Adrenal gland (tissue), 19 donors: ENCODE measurements at places on chromosomes 4 and X. TPM values are rescaled to one million over a fixed set of nuclear protein-coding genes. Genes with fewer than 3 reads are reported as not detected.

The NLGN4X gene
- 0.16 TPM for polyA plus RNA-seq

The NRK gene
- 14.6 TPM for polyA plus RNA-seq

The VSIG1 gene
- polyA plus RNA-seq, result 0.08 TPM

The GNRHR gene
- not detected for polyA plus RNA-seq

The KCND1 gene
- 0.82 TPM for polyA plus RNA-seq

The NPNT gene
- polyA plus RNA-seq, result 6.4 TPM

DNA sequence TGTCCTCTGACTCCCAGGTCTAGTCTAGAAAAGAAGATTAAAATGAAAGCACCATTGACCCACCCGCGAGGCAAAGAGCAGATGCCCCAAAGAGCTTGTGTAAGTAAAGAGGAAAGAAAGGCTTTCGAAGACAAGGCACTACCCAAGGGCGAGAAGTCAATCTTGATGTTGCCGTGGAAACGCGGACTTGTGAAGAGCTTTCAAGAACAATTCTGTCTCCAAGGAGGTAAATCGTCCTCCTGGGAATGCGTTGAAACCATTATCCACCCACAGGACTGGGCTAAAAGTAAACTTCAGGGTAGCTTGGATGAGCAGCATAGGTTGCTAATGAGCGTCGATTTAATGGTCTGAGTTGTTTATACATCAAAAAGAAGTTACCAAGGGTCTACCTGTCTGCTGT is 189.3 kb downstream of the DHRSX start:
- no peak for DNase-seq

DNA sequence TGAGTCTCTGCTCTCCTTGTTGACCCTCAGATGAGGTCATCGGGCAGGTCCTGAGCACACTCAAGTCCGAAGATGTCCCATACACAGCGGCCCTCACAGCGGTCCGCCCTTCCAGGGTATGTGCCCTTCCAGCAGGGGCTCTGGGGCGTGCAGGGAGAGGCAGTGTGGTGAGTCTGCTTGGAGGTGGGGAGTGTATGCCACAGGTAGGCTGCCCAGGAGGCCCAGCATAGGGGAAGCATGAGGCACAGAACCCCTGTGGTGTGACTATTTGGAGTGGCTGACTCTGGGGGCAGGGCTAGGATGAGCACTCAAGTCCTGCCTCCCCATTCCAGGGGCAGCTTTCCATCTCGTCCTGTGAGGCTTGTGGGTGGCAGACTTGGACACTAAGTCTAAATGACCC is 3.3 kb upstream of the GDI1 start:
- DNase-seq, result no peak

GRCh38 chr4:74625981-74626380 is 168.3 kb downstream of the BTC start:
- DNase-seq, result no peak

DNA sequence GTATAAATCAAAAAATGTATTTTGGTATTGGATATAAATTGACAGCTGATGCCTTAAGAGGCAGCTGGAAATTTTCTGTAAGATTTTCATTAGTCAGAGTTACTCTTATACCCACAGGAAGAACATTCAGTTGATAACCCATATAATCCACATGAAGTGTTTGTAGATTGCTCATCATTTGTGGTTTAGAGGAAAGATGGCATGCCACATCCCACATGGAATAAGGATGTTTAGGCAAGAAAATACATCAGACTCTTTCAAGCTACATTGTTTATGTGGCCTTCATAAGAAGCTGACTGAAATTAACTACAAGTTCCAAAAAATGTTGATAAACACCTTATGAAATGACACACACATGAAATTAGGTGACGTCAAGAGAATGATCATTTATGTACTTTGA is 56.6 kb downstream of the AREG start:
- DNase-seq, result no peak

GRCh38 chrX:41561045-41561444 is 113.9 kb downstream of the NYX start:
- peak; percentile 67 for DNase-seq

DNA sequence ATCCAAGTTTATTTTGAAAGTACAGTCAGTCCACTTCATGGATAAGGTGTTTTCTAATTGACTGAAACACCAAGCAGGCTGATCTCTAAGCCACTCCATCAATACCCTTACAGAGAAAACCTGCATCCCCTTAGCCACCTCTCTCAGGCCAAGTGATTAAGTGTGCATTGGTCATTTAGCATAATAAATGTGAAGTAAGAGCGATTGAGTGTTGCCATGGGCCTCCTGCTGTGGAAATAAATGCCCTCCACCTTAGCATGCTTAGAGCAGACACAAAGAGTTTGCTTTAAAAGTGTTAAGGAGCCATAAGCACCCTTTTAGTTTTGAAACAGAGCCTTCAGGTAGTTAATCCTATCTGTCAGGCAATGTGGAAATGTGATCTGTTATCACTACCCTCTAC is 386.5 kb downstream of the GPAT3 start:
- DNase-seq, result no peak

- DNase-seq, result no peak
Observed at GRCh38 chrX:94914235-94914634, 1240.2 kb downstream of the FAM133A start.

- DNase-seq, result peak; percentile 24
Observed at GRCh38 chr4:36244257-36245082, at the start of gene ARAP2. TSS of gene ARAP2 (minus strand) at chr4:36244514. CDS start at chr4:36229486, 15,028 bp downstream.

DNA sequence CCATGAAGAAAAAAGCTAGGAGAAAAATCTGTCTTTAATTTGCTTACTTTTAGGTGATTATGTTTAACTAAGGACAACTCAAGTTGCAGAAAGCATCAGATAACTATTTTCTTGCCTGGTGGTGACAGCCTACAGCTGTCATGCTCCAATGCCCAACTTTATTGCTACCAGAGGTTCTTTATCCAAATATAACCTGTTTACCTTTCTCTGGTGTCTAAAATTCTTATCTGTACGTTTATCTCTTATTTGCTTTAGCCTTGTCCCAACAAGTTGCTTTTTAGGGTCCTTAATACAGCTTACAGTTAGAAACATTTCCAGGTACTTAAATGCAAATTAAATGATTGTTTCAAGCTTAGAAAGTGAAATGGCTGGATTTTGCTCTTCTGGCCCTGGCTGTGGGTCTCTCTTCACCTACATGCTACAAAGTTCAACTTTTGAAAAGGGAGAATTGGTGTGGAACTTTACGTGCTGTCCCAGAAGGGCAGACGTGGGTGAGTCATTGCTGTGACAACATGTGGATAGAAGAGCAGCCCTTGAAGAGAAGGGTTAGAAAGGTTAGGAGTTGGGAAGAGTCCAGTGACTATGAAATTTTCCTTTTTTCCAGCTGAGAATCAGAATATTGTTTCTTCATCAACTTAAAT is 60.7 kb downstream of the HPGD start:
- DNase-seq, result no peak

DNA sequence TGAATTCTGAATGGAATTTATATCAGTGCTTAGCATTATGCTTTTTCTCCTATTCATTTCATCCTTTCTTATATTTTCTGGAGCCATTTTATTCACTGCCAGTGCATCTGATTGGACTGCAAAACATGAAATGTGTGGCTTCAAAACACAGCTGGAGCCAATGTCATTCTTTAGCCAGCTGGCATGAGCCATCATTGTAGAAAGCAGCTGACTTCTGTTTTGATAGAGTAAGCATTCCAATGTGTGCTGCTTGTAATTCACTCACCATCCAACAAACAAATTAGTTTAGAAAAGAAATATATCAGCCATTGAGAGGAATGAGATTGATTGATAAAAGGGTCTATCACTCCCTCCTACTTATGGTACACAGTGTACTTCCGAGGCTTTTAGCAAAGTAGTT is 2616.0 kb downstream of the ARAP2 start:
- no peak for DNase-seq

GRCh38 chr4:85669204-85669603 is 194.3 kb downstream of the ARHGAP24 start:
- DNase-seq, result no peak

DNA sequence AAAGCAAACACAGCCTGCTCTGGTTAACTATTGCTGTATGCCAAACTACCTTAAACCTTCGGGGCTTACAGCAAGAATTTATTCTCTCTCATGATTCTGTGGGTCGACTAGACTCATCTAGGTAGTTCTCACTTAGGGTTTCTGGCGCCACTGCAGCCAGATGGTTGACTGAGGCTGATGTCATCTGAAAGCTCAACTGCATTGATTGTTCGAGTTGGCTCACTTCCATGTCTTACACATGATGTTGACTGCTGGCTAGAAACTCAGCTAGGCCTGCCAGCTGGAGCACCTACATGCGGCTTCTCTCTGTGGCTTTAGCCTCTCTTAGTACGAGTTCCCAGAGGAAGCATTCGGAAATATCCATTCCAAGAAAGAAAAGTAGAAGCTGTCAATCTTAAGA is 103.2 kb downstream of the SRPX start:
- no peak for DNase-seq

DNA sequence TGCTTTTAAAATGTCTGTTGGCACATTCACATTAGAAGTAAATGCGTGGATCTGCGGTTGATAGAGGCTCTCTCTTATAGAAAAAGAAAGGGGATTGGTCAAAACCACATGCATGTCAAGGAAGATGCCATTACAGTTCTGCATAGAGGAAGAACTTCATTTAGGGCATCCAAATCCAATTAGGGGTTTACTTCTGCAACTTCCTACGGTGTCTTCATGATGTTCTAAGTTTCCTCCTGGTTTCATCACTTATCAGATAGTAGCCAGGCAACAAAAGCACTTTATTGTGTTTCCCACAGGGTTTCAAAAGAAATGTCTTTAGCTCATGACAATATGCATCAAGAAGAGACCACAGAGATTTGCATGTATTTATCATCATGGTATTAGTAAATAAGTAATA is 136.0 kb upstream of the HPGD start:
- DNase-seq, result no peak

GRCh38 chr4:20338841-20339240 is 87.1 kb downstream of the SLIT2 start:
- DNase-seq, result no peak

GRCh38 chrX:85244450-85245211 is 840 bp downstream of the ZNF711 start:
- DNase-seq, result peak; percentile 20

- no peak for DNase-seq
Observed at GRCh38 chr4:54941994-54942552, 183.3 kb downstream of the KDR start.

DNA sequence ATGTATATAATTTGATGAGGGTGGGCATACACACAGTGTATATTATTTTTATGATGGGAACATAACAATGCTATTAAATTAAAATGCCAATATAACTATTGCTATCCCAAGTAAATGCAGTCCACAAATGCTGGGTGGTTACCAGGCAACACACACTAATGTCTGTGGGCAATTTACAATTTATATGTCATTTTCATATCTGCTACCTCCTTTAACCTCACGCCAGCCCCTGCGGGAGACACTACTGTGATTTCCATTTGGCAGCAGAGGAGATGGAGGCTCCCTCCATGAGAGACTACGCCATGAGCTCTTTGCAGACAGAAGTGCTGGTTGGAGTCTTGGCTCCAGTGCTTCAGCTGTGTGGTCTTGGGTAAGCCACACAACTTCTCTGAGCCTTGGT is 87.9 kb downstream of the PPP2R2C start:
- DNase-seq, result no peak
